Globus pallidus (tissue), 1 donor: ENCODE measurements at places on chromosomes 13 and 19.

DNA sequence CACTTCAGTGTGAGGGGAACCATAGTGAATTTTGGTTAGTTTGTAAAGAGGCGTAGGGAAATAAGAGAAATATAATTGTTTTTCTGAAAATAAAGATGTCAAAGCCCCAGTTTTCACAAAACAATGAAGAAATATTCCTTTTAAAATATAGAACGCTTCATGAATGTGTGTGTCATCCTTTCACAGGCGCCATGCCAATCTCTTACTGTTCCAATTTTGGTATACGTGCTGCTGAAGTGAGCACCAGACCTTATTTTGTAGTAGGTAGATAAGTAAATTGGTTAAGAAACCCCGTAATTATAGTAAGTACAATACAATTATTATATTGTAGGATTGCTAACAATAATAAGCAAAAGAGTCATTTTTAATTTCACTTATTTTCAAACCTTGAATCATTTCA is 43.3 kb downstream of the NAA16 start:
- DNase-seq = no peak

- DNase-seq = no peak
Measured at GRCh38 chr13:101211261-101211660, 205.0 kb downstream of the NALCN start.

GRCh38 chr19:10091895-10092641 is 6.0 kb downstream of the SHFL start:
- DNase-seq = no peak

- DNase-seq = no peak
Measured at GRCh38 chr19:2345076-2345475, 15.0 kb upstream of the TMPRSS9 start.

DNA sequence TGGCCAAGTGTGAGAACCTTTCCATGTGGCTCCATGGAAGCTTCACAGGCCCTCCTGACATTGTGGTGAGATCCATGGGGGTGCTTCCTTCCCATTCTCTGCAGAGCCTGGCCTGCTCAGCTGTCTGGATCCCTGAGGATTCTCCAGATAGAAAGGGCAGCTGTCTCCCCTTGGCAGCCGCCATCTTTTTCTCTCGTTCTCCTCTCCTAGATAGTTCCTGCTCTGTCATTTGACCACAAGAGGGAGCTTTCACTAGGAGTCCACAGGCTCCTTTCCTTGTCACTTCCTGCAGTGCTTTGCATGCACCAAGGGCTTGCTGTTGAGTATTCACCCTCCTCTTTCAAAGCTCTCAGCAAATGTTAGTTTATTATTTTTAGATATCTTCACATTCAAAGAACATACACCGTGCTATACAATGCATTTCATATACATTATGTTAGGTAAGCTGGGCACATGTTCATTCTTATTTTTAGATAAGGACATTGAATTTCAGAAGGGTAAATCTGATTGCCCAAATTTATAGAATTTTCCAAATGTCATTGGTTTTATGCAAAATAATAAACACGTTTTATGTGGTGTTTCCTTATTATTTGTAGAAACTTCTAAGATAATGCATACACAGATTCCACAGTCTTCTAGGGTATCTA is 133.2 kb downstream of the FRY start:
- DNase-seq = peak; percentile 45

DNA sequence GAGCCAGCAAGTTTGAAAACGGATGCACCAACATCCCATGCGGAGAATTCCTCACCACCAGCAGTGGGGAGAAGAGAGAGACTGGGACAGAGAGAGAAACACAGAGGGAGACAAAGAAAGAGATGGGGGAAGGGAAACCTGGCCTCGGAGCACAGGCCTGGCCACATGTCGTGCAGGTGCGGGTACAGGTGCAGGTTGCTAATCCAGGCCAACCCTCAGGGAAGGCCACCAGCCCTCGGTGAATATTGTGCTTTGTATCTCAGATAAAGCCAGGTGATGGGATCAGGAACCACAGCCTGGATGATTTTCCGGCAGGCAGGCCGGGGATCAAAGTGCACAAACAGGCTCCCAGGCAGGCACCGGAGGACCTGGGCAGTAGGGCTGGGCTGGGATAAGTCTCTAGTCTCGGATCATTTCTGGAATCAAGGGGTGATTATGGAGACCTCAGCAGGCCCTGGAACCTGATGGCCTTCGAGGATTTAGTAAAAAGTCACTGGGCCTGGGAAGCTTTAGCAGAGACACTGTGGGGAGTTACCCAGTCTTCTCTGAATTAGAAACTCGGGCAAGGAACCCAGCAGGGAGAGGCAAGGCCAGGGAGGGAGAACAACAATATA is 3.7 kb downstream of the GAS6 start:
- no peak for DNase-seq

DNA sequence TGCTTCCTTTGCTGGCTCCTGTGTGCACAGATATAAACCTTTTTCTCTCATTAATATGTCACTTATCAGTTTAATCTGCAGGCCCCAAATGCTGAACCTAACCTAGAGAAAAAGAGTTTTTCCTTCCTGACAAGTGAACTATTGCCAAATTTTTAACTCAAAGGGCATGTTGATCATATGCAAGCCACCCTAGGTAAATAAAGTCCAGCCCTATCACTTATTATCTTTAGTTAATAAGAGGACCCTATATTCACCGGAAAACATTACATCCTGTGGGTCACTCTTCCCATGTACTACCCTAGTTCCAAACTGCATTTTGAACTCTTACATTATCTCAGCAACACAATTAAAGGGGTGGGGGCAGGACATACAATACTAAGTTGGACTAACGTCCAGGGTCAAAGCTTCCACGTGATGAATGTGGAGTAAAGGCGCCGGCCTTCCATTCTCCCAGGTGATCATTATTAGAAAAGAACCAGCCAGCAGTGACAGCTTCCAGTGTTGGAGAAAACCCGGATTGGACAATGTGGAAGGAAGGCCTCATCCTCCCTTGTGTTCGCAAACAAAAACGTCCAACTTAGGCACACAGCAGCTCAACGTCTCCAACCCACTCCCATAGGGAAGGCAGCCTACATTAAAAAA is 86.6 kb downstream of the STK24 start:
- DNase-seq = no peak

DNA sequence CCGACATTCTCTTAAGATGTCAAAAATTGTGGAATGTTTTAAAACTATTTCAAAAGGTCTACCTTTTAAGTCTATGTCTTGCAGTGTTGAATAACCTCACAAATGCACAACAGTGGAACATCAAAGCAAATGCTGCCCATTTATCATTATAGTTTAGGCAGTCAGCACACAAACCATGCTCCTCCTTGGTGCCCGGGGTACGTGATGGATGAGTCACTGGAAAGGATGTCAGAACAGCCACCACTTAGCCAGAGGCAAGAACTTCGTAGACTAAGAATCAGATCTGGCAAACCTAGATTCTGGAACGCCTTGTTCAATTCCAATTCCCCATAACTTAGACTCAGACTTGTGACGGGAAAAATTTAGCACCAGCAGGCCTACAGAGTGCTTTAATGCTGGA is 343.6 kb downstream of the FGF9 start:
- no peak for DNase-seq

DNA sequence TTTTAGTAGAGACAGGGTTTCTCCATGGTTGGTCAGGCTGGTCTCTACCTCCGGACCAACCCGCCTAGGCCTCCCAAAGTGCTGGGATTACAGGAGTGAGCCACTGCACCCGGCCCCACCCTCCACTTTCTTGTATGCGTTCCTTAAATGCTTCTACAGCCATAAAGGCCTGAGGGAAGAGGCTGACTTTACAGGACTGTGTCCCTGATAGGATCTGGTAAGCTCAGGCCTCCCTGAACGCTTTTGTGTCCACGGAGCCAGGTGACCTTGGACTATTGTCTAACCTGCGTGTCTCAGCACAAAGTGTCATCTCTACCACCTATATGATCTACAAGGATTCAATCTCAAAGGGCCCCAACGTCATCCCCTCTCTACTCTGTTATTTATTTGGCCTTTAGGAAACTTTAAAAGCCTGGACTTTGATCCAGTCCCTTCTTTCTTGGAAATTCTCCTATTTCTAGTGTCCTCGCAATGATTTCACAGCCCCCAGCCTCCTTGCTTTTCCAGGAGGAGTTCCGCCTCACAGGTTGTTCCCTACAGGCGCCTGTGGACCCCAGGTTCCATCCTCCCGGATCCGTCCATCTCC is 701 bp downstream of the ZNF552 start:
- no peak for DNase-seq

DNA sequence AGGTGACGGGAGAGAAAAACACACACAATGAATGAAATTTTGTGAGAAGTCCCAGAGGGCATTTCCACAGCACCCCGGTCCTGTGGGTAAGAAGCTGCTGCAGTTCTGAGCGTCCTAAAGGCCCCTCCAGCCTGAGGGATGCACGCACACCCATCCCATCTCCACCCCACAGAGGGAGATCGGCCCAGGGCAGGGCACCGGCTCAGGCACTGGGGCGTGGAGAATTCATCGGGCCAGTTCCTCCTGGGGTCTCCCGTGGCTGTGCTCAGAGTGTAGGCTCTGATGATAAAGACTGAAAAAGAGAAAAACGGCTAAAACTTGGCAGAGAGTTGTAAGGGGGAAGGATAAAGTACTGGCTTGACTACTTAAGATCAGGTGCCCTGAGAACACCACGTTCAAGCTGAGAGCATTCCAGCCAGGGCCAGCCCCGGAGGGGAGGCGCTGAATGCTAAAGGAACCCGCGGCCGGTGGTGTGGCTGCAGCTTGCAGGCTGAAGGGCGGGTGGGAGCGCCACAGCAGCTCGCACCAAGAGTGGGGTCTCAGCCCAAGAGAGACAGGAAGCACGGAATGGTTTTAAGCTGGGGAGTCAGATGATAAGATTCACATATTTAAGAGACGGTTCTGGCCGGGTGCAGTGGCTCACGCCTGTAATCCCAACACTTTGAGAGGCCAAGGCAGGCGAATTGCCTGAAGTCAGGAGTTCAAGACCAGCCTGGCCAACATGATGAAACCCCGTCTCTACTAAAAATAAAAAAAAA is 121.9 kb upstream of the SPACA7 start:
- no peak for DNase-seq
